ENCODE measurements at places on chromosomes 7 and 10.

DNA sequence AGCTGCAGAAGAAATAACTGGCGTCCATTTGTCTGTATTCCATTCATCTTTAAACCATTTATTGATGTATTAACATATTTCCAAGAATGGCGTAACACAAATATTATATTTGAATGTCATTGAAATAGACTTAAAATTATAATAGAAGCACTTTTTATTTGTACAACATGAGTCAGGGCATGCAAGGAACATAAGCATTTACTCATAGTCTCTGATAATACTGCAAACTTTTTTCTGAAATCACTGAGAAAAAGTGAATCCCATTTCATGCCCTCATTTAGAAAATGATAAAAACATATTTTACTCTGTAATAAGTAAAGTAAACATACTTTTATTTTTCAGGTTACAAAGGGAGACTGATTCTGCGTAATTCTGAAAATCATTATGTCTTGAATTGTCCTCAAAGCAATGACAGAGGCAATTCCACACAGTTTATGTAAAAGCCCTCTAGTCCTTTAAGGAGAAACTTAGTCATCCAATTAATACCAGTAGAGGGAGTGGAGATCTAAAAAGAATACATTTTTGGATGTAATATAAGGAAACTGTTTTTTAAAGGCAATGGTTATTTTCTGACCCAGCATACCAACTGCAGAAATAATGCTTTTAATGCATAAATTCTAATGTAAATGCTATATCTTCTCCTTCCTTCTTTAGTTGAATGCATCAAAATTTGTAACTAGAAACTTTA lies 58.1 kb downstream of the AGMO start:
- no peak for DNase-seq

DNA sequence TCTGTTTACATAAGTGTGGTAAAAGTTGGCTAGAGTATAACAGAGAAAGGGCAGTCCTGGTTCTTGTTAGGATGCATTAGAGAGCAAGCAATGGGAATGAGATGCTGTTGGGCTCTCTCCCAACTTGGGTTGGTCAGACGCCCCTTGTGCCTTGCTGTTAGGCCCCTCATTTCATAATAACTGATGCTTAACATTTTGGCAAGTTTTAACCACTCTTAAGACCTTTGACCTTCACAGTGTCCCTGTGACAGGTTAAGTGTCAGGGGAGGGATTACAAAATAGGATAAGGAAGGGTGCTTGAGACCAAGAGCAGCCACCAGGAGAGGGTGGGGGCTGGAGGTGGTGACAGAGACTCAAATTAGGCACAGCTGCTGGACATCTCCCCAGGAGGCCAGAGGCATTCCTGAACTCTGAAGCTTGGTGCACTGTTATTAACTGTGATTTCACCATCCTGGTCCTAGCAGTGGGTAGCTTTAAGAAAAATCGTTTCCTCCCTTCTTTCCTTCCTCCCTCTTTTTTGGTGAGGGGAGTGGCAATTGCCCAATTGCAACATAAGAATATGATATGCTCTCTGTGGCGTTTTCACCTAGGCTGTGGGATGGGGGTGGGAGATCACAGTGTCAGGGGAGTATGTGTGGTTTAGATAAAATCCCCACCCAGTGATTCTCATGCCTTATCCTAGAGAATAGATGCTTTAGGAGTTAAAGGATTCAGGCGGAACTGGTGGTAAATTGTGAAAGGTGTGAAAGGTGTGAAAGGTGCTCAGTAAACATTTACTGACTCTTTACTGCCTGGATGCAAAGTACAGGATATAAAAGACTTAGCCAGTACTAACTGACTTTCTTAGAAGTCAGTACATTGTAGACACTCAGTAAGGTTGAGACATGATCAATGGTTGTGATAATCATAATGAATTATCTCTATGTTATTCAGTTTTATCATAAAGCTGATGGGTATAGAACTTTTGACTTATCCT lies 270.5 kb downstream of the BICC1 start:
- no peak for DNase-seq

- no peak for DNase-seq
These were observed 201.2 kb downstream of the SNX10 start for GRCh38 chr7:26492816-26493215.

DNA sequence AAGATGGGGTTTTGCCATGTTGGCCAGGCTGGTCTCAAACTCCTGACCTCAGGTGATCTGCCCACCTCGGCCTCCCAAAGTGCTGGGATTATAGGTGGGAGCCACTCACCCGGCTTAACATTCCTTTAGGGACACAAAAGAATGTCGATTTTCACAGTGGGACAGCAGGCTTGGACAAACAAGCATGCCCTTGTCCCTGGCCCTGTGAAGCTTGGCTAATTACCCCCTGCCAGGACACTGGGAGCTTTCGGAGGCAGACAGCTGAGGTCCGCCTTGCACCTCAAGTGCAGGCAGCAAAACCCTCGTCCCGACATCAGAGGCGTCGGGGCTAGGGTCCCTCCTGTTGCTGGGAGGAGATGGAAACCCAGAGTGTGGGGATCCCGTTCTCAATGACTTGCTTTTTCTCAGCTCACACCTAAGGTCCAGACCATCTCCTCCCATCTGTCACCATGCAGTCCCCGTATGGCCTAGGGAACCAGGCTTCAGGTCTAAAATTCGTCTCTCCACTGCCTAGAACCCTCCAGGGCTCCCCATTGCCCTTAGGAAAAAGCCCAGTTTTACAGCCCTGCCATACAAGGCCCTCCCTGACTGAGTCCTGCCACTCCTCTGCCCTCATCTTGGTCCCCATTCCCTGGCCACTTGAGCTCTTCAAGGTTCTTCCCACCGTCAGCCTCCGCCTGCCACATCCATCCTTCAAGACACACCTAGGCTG lies 6.3 kb upstream of the CLIP2 start:
- no peak for DNase-seq

DNA sequence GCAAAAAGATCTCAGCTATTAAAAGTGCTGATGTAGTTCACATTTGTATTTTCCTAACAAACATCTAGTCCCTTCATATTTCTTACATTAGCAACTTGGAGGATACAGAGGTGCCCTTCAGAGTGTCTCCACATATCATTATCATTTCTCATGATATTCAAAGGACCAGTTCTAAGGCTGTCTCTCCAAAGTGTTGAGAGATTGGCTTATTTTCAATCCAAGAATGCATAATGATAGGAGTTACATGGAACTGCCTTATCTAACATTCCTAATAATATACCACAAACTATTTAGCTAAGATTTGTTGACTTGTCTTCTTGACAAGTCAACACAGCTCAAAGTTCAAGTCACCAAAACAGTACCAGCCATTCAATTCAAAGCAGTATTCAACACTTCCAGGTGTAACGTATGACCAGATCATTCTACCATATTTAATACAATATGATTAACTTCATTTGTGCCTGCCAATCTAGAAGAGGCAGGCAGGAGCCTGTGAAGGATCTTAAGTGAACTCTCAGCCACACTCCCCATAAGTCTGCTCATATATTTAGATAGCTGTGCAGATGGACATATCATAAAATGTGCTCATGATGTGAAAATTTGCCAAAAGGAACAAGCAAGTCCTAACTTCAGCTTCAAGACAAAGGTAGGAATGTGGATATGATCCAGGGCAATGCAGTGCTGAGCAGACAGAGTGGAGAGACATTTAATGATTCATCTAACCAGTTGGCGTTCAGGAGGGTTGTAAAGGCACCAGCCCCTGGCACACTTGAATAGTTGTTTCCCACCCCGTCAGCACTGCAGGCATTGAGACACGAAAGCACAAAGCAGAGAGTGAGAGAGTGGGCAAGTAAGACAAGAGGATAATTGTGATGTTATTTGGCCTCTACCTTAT lies 108.3 kb downstream of the MTERF1 start:
- no peak for DNase-seq
